ENCODE measurements at places on chromosomes 6 and 20.
A peak's percentile ranks its signal among the peaks of the same experiment; 100 is the strongest.

DNA sequence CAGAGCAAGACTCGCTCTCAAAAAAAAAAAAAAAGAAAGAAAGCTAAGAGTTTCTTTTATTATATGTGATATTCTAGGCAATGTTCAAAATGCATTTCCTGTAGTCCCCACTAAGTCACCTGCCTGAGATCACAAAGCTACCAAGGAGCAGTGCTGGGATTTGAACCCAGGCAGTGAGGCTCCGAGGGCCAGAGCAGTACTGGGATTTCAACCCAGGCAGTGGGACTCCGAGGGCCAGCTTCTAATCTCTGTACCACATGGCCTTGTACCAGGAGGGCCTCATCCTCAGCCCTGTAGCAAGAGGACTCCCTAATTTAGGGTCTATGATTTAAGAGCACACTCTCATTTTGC is 39.7 kb downstream of the ZMYND8 start:
- DNase-seq = no peak

GRCh38 chr6:25248123-25248522 is 31.1 kb upstream of the CARMIL1 start:
- DNase-seq = no peak

- DNase-seq = no peak
Observed at GRCh38 chr20:63053432-63054102, 46.8 kb upstream of the BHLHE23 start.

- no peak for DNase-seq
Observed at GRCh38 chr6:133632206-133632605, 256.7 kb upstream of the TCF21 start.

DNA sequence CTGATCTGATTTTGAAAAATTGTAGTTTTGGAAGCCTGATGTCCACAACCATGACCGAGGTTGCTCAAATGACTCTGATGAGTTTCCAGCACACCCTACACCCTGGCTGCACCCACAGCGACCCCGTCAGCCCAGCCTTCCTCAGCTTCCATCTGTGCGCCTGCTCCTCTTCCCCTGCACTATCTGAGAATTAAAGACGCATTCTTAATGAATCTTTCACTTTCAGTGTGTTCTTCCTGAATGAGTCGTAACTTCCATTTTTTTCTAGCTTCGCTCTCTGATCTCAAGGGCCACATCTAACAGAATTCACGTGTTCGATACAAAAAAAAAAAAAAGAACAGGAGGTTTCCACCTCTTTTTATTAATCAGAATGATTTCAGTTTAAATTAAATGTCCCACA is 21.3 kb upstream of the RREB1 start:
- DNase-seq = peak; percentile 37

GRCh38 chr6:161057103-161058091 is 65.8 kb downstream of the MAP3K4 start:
- no peak for DNase-seq

DNA sequence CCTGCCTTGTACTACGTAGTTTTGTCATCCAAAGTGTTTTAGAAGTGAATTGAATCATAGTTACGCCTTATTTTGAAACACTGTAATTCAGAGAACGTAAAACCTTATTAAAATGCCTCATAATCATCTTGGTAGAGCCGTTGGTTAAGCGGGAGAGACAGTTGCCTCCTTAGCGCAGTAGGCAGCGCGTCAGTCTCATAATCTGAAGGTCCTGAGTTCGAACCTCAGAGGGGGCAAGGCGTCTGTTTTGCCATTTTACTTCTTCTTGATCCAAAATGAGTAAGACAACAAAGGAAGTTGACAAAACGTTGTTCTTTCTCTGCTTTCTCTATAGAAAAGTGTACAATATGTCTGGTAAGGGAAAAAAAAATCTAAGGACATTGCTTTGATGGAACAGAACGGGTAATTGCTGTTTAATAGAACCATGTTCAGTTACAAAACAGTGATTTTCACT is 20.7 kb upstream of the TRIM27 start:
- DNase-seq = peak; percentile 69

GRCh38 chr20:34388678-34389077 is 25.6 kb downstream of the ITCH start:
- no peak for DNase-seq

GRCh38 chr6:20655317-20655716 is 121.1 kb downstream of the CDKAL1 start:
- DNase-seq = no peak

DNA sequence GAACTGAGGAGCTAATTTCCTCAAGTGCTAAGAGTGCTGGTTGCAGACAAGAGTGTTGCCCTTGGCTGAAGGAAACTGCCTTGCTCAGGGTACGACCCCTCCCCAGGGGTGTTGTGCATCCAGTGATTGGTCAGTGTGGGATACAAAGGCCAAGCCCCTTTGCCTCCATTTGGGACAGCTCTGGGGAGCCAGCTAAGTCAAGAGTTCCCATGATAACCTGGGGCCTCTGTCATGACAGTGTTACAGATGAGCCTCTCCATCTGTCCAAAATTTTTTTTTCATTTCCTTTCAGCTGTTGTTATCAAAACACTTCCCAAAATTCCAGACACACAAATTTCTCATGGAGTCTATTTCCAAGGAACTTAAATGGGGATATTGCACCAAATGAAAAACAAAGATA is 93.3 kb downstream of the HS3ST5 start:
- no peak for DNase-seq

All from stimulated activated CD4-positive, alpha-beta T cell treated with anti-CD3 and anti-CD28 coated beads, Interleukin-12 subunit alpha, Interleukin-12 subunit beta, amount 100 ng/mL, for 4 hours (primary cell).